Stimulated activated CD8-positive, alpha-beta memory T cell treated with anti-CD3 and anti-CD28 coated beads, Interleukin-12 subunit alpha, Interleukin-12 subunit beta, amount 100 ng/mL, for 4 hours (primary cell): ENCODE measurements at places on chromosomes 3 and 15.

GRCh38 chr3:113057117-113057516, 66.3 kb downstream of the GTPBP8 start:
- no peak for DNase-seq

DNA sequence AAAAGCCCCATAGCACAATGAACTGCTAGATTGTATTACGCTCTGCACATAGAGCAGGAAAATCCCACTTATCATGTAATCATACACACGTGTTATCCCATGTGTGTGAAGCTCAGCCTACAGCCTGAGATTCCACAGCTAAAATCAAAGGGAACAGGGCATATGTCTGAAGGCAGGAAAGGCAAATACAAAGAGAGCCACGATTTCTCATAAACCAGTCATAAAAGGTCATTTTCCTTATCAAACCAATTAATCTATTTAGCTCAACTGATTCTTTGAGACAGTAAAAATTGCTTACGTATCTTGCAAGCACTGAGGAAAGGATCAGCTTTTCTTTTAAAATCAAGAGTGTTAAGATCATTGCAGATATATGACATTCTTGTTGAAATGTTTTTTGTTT, 199.5 kb upstream of the TBL1XR1 start:
- DNase-seq = no peak

DNA sequence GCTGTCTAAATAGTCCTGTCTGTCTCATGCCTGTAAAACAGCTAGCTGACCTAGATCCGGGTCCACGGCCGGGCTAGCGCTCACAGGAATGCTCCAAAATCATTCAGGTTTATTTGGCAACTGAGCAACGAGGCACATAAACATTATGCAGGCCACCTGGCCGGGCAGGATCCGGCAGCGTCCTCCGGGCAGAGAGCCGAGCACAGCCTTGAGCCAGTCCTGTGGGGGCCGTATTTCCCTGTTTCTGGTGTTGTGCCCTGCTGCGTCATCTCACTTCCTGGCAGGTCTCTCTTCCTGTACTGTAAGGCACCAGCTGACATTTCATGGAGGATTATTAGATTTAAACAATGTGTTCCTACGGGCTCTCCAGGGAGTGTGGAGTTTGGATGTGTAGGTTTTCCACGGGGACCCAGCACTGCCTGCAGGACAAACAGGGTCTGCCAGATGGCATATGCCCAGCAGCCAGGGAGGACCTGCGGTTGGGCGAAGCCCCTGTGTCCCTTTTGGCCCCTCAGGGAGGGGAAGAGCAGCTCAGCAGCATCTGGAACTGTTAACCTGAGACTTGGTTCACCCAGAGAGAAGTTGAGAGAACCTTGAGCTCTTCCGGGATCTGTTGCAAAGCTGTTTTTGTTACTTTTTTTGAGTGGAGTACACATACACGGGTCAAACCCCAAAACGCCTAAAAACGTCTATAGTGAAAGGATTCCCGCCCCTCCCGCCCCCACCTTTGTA, 16.6 kb upstream of the LRRK1 start:
- no peak for DNase-seq

- DNase-seq = no peak
These were observed 55.0 kb downstream of the RHCG start for GRCh38 chr15:89441295-89441812.
